ENCODE measurements at places on chromosomes 5 and 9.

DNA sequence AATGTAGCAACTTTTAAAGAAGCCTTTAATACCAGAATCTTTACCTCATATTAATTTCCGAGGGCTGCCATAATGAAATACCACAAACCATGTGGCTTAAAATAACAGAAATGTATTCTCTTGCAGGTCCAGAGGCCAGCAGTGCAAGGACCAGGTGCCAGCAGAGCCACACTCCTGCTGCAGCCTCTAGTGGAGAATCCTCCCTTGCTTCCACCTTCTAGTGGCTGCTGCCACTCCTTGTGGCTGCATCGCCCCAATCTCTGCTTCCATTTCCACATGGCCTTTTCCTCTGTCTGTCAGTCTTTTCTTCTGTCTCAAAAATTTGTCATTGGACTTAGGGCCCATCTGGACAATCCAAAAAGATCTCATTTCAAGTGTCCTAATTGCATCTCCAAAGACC, 401.5 kb downstream of the EFNA5 start:
- DNase-seq: no peak

- no peak for DNase-seq
These were observed 2.8 kb upstream of the NFIB start for GRCh38 chr9:14316602-14317300.

- no peak for DNase-seq
These were observed 346.1 kb downstream of the DIRAS2 start for GRCh38 chr9:90296539-90296938.

GRCh38 chr5:124252191-124252638, 494.2 kb downstream of the ZNF608 start:
- DNase-seq: no peak

GRCh38 chr9:96501633-96502538, 51.9 kb downstream of the HABP4 start:
- no peak for DNase-seq

GRCh38 chr5:168765551-168766425, 186.6 kb upstream of the PANK3 start:
- no peak for DNase-seq

DNA sequence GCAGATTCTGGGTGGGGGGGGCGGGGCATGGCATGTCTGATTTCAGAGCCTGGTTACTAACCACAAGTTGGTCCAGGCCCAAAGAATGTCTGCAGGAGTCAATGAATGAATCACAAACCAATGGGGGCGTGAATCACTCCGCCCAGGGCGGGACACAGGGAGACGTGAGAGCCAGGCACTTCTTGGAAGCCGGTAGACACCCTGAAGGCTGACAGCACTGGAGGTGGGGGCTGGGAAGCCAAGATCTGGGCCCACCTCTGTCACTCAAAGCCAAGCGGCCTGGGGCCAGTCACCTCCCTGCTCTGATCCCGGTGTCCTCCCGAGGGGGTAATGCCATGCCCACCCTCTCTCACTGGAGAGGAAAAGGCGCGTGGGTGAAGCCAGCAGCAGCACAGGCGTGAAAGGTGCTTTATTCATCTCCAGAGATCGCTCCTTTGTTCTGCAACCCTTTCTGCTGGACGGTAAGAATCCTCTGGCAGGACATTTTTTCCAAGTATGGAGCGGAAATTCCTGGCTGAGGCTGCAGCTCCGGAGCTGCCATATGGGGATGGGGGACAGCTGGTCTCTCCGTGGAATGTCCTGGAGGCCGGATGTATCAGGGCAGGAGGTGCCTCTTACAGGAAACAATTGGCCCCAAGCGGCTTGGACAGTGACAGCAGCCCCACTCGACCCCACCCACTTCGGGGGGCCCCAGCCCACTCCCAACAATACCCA, 85.0 kb downstream of the STK10 start:
- no peak for DNase-seq

GRCh38 chr5:78920604-78921003, 64.5 kb downstream of the ARSB start:
- DNase-seq: no peak

DNA sequence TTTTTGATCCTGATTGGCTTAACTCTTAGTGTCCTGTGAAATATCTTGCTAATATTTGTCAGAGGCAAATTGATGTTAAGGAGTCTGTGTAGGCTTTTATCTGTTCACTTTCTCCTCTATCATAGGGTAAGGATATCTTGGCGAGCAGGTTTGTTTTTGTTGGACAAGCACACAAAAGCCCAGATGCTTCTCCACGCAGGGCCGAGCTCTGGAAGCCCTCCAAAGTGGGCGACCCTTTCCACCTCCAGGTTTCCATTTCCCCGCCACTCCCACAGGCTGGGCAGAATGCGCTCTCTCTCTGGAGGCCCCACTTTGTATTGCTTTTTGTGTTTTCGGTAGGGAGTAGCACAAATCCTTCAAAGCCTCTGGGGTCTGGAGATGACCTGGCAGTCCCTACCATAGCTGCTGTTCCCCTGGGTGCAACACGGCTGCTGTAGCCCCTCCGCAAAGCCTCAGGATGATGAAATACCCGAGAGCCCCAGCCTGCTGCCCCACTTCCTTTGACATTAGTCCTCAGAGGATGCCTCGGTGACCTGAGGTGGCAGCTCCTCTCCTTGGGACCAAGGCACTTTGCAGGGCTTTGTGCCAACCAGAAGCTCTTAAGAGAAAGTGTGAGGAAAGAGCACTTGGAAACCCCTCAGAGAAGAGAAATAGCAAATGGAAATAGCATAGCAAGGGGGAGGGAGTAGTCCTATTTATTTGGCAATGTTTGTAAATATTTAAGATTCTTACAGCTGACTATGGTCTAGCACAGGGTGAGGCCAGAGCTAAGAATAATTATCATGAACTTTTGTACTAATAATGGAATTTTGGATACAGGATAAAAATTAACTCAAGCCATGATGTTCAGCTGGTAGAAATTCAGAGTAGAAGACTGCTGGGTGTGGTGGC, 122.8 kb downstream of the ARHGEF28 start:
- no peak for DNase-seq

GRCh38 chr9:127786773-127787104, 905 bp downstream of the CDK9 start:
- no peak for DNase-seq

DNA sequence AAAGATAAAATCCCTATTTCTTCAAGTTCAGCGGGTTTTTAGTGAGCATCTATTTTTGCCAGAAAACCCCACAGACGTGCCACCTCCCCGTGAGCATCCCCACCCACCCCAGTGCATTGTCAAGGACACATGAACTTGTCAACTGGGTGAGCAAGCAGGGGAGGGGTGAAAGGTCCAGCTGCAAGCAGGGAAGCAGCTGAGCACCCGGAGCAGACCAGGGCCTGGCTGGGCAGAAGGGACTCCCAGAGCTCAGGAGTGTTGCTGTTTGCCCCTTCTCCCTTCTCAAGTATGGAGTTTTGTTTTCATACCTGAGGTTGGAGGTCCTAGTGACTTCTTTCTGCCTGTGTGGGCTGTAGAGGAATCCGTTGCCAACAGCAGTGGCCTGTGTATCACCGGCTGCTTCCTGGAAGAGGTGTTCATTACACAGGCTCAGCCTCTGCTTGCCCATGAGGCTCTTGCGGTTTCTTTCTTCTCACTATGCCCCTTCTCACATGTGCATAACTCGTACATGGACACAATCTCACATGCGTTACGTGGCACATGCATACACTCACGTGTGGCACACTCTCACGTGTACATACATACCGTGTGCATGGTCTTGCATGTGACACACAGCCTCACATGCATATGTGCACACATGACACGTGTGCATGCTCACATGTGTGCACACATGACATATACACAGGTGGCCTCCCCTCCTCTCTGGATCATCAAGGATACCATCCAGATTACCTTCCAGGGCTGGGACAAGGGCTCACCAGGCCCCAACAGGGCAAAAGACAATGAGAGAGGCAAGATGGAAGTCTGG, 126.7 kb downstream of the MVB12B start:
- DNase-seq: no peak

DNA sequence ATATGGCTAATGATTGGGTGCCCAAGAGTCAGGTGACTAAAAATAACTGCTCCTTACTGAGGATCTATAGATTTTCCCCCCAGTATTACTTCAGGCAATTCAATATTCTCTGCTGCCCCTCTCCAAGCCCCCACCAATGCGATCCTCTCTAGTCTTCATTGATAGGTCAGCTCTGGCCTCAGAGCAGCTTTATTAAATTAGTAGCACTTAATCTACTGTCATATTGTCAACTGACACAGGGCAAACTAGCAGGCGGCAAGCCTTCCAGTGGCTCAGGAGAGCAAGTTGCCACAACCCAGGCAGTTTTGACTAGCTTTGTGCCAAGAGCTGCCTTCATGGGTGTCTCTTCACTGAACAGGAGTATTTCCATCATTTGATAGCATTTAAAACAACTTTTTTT, 462.9 kb downstream of the BNC2 start:
- no peak for DNase-seq

DNA sequence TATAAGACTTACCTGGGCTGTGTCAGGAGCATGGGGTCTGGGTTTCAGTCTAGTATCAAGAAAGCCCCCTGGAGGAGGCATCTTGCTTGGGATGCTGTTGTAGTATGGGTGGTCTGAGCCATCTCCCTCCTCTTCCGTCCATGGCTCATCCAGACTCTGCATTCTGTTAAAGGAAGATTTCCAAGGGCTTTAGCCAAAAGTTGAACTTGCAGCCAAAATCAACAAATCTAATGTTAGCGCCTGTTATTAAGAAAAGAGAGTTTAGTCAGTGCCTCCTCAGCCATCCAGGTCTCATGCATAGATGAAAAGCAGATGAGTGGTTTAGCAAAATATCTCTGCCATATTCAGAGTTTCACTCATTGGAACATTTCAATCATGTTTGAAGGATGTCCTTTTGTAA, 55.6 kb downstream of the S1PR3 start:
- DNase-seq: no peak

- DNase-seq: no peak
These were observed 35.6 kb downstream of the DAPK1 start for GRCh38 chr9:87533271-87533670.

DNA sequence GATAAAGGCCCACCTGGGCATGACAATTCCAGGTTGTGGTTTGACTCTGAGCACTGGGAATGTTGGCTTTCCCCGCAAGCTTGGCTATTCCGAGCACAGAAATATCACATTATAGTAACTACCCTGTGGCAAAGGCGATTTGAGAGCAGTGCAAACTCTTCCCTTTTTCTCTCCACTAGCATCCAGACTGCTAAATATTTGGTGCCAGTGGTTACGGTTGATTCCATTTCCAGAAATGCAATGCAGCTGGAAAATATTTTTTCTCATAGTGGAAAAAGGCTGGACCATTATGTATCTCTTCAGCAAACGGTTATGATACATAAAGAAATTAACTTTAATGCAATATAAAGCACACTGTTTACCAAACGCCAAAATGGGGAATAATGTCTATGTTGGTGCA, 158.0 kb downstream of the ENC1 start:
- no peak for DNase-seq

DNA sequence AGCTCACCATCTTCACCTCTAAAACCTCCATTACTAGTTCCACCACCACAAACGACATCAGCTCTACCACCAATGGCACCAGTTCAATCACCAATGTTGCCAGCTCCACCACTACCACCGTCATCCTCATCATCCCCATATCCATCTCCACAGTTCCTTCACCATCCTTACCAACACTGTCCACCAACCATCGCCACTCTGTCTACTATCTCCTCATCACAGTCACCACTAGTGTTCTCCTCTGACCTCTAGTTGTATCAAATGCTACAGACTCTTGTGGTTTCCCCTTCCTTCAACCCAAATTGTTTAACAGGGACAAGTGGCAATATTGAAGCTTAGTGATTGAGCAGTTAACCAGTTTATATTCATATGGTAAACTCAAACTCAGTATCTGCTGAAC, 182.6 kb downstream of the CAAP1 start:
- no peak for DNase-seq

GRCh38 chr5:124745007-124745927, 1.2 kb downstream of the ZNF608 start:
- no peak for DNase-seq

GRCh38 chr5:38843665-38844064, 2.1 kb upstream of the OSMR start:
- no peak for DNase-seq

GRCh38 chr5:100790170-100790665, 112.9 kb downstream of the ST8SIA4 start:
- no peak for DNase-seq

GRCh38 chr5:99866740-99867139, 668.4 kb upstream of the FAM174A start:
- DNase-seq: no peak

DNA sequence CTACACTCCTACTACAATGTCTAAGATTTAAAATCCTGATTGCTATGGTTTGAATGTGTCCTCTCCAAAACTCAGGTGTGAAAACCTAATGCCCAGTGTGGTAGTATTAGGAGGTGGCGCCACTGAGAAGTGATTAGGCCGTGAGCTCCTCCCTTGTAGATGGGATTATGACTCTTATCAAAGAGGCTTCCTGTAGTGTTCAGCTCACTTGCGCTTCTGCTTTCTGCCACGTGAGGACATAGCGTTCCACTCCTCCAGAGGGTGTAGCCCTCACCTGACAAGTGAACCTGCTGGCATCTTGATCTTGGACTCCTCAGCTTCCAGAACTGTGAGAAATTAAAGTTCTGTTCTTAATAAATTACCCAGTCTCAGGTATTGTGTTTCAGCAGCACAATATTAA, 33.0 kb upstream of the WHRN start:
- DNase-seq: no peak

- DNase-seq: no peak
These were observed 8.4 kb downstream of the SPINK5 start for GRCh38 chr5:148072207-148072606.

GRCh38 chr5:13930541-13931171, 13.8 kb downstream of the DNAH5 start:
- DNase-seq: no peak

- no peak for DNase-seq
These were observed 102.5 kb downstream of the SPRY4 start for GRCh38 chr5:142222225-142222865.

- no peak for DNase-seq
These were observed 3.8 kb downstream of the ZNF622 start for GRCh38 chr5:16461782-16462181.

GRCh38 chr5:72507231-72507906, at the start of gene ZNF366:
Gene ZNF366 (minus strand): TSS chr5:72507410. CDS start chr5:72461496, 45,914 bp downstream.
- DNase-seq: no peak

DNA sequence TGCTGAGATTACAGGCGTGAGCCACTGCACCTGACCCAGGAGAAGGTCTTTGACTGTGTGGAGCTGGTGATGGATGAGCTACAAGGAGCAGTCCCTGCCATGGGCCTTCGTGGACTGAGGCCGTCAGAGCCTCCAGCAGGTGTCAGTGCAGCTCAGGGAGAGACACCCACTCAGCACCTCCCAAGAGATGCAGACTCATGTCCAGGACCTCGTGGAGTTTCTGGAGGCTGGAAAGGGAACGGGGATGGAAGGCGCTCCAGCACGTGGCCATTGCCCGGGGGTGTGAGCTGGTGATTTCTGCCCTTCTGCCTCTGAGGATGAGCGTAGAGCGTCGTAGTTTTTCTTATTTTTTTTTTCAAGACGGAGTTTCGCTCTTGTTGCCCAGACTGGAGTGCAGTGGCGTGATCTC, 9.5 kb downstream of the TOR4A start:
- no peak for DNase-seq

GRCh38 chr5:139549162-139549894, 11.8 kb upstream of the UBE2D2 start:
- no peak for DNase-seq

GRCh38 chr9:96161819-96162218, 140.2 kb downstream of the HSD17B3 start:
- DNase-seq: no peak

GRCh38 chr9:74824654-74825053, 63.1 kb downstream of the TRPM6 start:
- DNase-seq: no peak

All from SIG-M5 (cell line).